ENCODE measurements at places on chromosomes 1 and 21.

GRCh38 chr21:33403786-33404585 is 773 bp downstream of the IFNGR2 start:
- DNase-seq, result no peak

- DNase-seq, result no peak
Observed at GRCh38 chr1:22971611-22972405, 858 bp downstream of the LACTBL1 start.

GRCh38 chr1:12049616-12050015 is 13.5 kb upstream of the TNFRSF8 start:
- no peak for DNase-seq

DNA sequence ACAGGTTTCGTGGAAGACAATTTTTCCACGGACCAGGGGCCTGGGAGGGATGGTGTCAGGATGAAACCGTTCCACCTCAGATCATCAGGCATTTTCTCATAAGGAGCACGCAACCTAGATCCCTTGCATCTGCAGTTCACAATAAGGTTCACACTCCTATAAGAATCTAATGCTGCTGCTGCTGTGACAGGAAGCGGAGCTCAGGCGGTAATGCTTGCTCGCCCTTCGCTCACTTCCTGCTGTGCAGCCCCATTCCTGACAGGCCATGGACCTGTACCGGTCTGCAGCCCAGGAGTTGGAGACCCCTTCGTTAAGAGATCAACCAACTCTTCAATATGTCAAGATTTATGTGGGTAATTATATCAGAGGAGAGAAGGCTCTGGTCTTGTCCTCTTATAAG is 3.3 kb upstream of the DHX9 start:
- DNase-seq, result no peak

- DNase-seq, result no peak
Observed at GRCh38 chr1:54814571-54814970, 13.4 kb upstream of the TTC22 start.

DNA sequence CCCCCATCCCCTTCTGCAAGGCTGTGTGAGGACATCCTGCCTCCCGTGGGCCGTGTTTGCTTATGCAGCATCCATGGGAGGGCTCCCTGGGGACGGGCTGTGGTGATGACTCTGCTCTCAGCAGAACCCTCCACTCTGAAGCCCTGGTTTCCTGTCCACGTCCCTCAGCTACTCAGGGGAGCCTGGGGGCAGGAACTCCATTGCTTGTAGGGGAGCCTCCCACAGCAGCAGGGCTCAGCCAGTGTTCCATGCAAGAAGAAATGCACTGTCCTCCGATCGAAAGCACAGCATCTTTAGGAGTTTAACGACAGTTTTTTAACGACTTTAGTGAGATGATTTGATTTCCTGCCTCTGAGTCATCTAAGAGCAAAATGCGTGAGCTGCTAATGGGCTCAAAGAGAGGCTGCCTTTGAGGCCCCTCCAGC is 8.3 kb upstream of the KCNAB2 start:
- no peak for DNase-seq

DNA sequence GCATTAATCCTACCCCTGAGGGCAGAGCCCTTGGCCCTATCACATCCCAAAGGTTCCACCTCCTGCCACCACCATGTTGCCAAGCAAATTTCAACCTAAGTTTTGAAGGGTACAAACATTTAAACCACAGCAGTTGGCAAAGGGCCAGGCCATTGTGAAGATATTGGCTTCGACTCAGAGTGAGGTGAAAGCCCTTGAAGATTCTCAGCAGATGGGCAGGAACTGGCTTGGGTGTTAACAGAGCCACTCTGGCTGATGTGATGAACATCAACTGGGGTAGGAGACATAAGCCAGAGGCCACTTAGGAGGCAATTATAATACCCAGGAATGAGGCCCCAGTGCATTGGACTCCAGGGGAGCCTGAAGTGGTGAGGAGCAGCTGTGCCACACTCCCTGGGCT is 207.7 kb upstream of the KAZN start:
- DNase-seq, result no peak

DNA sequence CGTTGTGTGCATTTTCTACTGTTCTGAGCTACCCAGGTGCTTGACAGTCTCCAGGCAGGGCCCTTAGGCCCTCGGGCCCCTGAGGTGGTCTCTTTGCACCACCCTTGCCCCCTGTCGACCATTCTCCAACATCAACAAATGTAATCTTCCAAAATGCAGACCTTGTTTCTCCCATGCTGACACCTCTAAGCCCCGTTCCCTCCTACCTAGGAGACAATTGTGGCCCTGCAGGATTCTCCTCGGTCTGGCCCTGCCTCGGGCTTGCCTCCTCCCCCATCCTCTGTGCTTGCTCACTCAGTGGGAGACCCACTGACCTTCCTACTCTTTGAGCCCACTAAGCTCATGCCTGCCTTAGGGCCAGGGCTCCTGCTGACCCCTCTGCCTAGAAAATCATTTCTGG is 104.2 kb upstream of the TARDBP start:
- DNase-seq, result no peak

- no peak for DNase-seq
Observed at GRCh38 chr1:95067568-95067967, 5.2 kb downstream of the ALG14 start.

DNA sequence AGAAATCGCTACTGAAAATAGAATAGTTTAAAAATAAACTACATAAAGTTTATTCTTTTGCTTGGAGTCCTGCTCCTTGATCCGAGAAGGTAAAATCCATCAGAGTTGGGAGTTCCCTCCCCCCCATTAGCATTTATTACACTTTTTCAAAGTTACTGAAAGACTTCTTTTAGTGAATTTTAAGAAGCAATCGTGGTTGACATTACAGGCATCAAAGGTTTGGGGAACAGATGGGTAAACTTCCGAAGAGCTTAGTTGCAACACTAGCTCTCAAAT is 31.0 kb upstream of the NFIA start:
- DNase-seq, result no peak

DNA sequence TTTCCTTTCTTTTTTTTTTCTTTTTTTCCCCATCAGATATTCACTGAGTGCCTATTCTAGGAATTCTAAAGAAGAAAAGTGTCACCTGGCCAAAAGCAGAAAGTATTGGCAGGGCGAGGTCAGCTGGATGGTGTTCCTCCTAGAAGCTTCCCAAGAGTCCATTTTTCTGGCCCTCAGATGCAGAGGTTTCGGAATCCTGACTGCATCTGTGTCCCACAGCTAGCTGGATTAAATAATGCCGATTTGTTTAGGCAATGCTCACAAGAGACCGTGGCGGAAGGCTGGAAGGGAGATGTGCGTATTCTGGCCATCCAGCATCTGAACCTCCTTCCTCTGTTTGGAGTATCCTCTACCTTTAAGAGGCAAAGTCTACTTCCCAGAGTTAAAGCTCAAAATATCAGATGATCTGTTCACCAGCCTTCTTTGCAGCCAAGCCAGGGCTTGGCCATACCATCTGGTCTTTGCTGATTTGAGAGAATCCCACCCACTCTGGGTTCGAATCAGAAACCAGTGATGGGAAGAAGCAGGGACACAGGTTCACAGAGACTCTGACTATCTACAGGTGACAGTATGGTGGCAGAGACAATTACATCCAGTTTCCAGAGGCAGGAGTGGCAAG is 5.4 kb upstream of the TENT5C start:
- no peak for DNase-seq

DNA sequence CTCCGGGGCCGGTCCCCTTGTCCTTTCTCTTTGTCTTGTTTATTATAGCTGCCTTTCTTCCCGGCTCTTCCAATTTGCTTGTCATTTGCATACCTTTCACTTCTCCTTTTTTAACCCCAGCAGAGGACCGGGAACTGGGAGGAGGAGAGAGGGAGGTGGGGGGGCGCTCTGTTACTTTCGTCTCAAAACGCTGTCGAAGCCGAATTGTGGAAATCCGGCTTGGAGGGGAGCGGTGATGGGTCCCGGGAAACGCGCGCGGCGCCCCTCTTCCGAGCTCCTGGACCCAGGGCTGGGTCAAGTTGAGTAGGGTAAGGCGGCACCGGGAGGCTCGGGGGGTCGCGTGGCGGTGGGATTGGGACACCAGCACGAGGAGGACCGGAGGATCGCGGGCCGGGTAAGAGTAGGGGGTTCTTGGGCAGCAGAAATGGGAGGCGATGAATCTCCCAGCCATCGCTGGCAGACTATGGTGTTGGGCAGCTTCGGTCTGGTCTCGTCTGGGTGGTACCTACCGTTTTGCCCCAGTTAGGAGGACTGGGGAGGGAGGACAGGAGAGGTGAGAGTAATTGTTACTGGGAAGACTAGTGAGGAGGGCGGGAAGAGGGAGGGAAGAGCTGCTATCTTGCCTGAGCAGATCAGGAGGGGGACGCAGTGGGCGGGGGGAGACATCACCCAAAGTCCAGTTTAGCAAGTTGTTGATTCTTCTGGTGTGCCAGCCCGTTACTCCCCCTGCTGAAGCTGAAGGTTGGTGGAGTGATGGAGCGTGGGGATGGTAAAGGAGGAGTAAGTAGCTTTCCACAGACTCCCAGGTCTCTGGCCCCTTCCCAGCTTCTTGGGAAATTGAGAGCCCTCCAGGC is 1.5 kb downstream of the PROX1 start:
- DNase-seq, result no peak

DNA sequence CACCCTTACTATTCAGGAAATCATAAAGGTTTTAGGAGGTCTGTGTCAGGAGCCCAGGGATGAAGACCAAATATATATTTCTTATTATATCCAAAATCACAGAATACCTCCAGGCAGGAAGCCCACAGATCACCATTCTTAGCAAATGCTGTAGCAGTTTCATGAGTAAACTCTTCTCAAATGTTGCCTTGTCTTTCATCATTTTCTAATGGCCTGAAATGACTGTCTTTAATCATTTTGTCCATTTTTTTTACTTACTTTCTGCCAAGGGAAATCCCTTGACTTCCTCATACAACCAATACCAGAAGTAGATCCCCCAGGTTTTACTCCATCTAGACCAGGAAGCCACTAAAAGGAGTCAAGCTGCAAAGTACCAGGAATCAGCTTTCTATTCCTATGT is 32.4 kb downstream of the PSMG1 start:
- DNase-seq, result no peak

GRCh38 chr1:180545991-180546390 is 12.8 kb upstream of the OVAAL start:
- no peak for DNase-seq

GRCh38 chr1:91545506-91546300 is 45.1 kb downstream of the CDC7 start:
- no peak for DNase-seq

- no peak for DNase-seq
Observed at GRCh38 chr1:39901464-39901713, 328 bp downstream of the MYCL start.

- peak; percentile 81 for DNase-seq
Observed at GRCh38 chr1:153490272-153491051, 30.0 kb upstream of the S100A7 start.

GRCh38 chr1:11649624-11650330 is 4.5 kb downstream of the FBXO2 start:
- no peak for DNase-seq

GRCh38 chr1:112673592-112674439 is 643 bp upstream of the MOV10 start:
- DNase-seq, result peak; percentile 29

DNA sequence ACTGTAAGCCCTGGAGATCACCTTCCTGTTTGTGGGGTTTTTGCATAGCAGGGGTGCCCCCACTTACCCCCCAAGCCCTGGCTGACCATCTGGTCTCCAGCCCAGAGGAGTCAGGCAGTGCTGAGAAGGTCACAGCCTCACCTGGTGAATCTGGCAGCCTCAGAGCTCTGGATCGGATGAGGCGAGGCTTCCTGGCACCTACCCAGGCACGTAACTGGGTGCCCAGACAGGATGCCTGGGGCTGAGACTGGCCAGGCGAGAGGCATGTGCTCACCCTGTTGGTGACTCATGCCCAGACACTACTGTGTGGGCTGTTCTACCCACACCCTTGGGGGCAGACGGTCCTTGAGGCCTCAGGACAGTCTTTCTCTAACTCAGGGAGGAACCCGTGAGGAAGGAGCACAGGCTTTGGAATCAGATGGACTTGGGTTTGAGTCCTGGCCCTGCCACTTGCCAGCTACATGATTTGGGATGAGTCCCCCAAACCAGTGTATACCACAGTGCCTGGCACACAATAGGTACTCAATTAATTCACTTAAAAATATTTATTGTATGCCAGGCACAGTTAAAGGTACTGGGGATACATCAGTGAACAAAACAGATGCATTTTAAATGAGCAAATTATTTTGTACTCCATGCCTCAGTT is 15.1 kb upstream of the PADI3 start:
- DNase-seq, result peak; percentile 77

DNA sequence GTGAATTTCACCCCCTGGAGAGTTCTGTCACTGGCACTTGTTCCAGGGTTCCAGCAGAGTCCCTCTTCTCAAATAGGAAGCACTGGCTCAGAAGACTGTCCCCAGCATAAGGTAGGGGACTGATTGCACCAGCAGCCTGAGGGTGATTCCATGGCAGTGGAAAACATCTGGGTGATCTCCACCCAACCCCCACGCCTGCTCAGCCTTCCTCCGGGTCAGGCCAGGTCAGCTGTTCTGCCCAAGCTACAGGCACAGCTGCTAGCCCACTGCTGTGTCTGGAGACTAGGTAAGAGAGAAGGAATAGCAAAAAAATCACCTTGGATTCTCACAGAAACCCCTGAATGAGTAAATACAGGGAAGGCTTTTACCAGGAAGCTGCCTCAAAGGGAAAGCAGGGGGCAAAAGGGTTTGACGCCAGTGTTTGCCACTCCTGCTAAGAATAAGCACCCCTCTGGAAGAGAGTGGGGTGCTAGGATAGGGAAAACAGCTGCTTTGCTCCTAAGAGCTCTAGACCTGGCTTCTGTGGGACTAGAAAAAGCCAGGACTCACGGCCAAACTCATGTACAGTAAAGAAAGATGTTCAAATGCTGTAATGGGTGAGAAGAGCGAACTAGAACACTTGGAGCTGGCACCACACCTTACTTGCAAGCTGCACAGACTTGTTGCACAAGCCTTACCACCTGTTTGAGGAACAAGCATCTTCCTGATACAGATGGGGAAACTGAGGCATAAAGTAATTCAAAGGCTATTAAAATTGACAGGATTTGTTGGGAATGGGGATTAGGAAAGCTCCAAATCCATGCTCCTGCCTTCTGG is 1.0 kb upstream of the DENND2D start:
- no peak for DNase-seq

- DNase-seq, result no peak
Observed at GRCh38 chr21:29763674-29764073, 176.1 kb downstream of the GRIK1 start.

DNA sequence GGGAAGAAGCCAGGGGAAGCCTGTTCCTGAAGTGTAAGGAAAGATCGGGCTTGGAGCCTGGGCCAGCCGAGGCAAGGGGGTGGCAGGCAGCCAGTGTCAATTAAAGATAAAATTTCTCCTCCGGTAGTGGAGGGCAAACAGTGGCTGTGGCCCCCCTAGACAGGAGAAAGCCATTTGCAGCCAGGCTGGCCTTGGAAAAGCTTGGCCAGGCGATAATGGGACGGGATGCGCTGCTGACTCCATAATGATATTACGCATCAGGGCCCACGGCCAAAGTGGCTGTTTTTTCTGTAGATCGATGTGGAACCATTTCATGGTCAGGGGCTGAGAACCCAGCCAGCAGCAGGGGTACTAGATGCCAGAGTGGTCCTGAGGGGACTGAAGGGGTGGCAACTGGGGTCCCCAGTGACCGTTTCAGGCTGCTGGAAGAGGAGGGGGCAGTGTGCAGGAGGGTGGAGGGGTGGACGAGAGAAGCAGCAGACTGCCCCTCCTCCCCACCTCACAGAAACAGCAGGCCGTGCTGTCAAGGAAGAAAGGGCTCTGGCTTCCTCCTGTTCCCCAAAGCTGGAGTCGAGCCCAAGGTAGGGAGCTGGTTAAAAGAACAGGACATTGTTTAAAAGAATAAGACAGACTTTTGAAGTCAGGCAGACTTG is 25.2 kb downstream of the KCNC4 start:
- no peak for DNase-seq

GRCh38 chr1:155013632-155014031 is 11.0 kb downstream of the ZBTB7B start:
- DNase-seq, result no peak

- no peak for DNase-seq
Observed at GRCh38 chr1:234537236-234537635, 58.3 kb upstream of the TARBP1 start.

All from AG04450 (cell line).